ENCODE measurements at places on chromosomes 13 and 19. TPM values are rescaled to one million over a fixed set of nuclear protein-coding genes. Genes with fewer than 3 reads are reported as not detected.

Gene SSC5D
- total RNA-seq = 0.04 TPM

Gene ZNF432
- total RNA-seq = 7.4 TPM

Gene PSG6
- total RNA-seq = not detected

Gene SIGLECL1
- not detected for total RNA-seq

Gene WDR62
- total RNA-seq = 2.1 TPM

Gene TRMT1
- total RNA-seq = 21.0 TPM

Gene ZNF433
- 8.1 TPM for total RNA-seq

Gene CASP14
- not detected for total RNA-seq

Gene KXD1
- total RNA-seq = 91.7 TPM

Gene GPR18
- total RNA-seq = not detected

Gene SIGLEC9
- 0.20 TPM for total RNA-seq

Gene CACNA1A
- total RNA-seq = 2.0 TPM
